ENCODE measurements at places on chromosomes 5 and 9.

DNA sequence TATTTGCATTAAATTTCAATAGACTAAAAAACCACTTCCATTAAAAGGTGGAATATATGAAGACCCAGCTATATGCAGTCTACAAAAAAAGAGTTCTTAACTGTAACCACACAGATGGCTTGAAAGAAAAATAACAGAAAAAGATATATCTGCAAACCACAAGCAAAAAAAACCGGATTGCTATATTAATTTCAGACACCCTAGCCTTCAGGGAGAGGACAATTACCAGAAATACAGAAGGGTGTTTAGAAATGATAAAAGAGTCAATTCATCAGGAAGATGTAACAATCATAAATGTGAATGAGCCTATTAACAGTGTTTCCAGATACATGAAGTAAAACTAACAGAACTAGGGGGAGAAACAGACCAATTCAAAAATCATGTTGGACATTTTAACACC is 56.9 kb upstream of the SMIM23 start:
- DNase-seq, result no peak

GRCh38 chr5:5422819-5423515 is 490 bp downstream of the ICE1 start:
- DNase-seq, result no peak

GRCh38 chr5:153866176-153866575 is 172.5 kb downstream of the FAM114A2 start:
- no peak for DNase-seq

DNA sequence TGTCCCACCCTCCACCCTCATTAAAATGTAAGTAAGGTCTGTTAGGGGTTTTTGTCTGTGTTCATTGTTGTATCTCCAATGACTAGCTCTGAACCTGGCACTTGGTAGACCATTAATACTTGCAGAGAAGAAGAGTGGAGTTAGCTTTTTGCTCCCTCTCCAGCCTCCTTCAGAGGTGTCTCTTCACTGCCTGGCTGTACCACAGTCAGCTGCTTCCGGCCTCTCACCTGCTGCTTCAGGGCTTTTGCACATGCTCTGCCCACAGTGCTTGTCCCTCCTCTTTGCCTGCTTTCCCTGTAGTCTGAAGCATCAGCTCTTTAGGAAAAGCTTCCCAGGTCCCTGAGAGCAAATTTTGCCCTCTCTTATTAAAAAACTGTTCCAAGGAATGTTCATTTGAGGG is 83.6 kb downstream of the SNX24 start:
- DNase-seq, result no peak

DNA sequence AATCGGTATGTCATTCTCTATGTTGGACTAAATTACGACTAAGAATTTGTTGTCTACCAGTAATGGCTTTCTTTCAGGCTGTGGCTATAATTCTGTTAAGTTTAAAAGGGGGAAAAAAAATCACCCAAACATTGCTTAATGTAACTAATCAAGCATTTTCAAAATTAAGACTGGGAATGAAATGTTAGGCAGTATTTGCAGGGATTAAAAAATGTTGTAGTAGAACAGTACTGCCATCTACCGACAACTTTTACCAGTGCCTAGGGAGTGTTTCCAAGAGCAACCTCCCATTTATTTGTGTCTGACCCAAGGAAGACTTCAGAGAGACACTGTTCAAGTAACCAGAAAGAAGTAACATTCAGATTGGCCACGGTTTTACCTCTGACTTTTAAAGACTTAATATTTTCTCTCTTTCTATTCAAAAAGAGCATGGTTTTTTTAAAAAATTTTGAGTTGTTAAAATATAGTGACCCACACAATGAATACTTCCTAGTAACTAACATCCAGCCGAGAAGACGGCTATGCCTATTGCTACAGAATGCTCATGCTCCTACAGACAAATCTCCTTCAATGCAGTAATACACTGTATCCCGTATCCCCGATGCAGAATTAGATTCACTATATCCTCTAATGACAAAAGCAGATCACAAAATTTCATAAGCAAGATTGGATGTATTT is 92.4 kb downstream of the ARL15 start:
- no peak for DNase-seq

GRCh38 chr5:141753971-141754713 is 72.1 kb upstream of the ARAP3 start:
- DNase-seq, result no peak

GRCh38 chr5:5588386-5588785 is 165.9 kb downstream of the ICE1 start:
- DNase-seq, result no peak

DNA sequence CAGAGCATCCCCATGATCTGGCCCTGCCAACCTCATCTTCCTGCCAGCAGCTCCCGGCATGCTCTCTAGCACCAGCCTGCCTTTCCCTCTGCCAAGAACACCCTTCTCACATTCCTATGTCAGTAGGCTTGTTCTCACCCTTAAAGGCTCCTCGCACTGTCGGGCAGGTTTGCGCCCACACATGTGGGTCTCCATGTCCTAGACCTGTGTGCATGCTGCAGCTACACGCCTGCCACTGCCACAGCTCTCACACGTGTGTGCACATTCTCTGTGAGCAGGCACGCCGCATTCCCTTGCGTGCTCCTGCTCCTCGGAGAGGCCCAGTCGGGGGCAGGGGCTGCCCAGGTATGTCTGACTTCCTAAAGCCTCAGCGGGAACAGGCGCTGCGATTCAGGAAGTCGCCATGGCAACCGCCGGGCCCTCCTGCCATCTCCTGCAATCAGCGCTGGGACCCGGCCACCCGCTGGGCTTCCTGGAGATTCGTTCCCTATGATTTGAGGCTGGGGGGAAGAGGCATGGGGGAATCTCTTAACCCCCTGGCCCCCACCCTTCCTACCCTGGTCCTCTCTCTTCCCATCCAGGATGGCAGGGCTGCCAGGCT is 28.1 kb downstream of the NDUFA8 start:
- no peak for DNase-seq

DNA sequence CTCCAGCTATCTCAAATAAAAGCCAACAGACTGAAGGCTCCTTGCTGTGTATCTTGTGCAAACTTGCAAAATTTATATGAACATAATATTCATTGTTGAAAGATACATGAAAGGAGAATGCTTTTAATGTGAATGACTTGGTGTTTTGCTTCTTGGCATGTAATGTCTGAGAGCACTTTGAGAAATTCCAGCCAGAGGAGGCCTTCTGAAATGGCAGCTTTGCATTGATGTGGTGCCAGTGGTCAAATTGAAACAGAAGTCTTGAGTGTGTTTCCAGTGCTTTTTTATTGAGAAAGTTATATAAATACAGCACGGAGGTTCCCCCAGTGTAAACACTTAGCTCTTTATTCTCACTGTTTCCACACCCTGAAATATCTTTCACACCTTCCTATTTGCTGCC is 182.1 kb downstream of the ADCY2 start:
- DNase-seq, result no peak

DNA sequence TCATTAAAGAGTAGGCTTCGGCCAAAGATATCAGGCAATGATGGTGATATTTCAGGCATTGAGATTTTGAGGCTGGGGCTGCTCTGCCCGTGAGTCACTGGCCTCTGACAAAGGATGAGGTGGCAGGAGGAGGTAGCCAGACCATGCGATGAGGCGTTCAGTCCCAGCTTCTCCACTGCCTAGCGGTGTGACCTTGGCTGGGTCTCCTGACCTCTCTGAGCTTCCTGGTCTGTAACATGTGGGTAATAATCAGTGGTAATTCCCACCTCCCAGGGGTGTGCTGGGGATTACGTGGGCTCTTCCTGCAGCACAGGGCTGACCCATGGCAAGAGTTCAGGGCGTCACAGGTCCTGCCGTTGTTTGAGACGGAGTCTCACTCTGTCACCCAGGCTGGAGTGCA is 73.2 kb upstream of the RAPGEF1 start:
- DNase-seq, result no peak

- no peak for DNase-seq
Observed at GRCh38 chr9:113350937-113351336, 1.6 kb downstream of the BSPRY start.

DNA sequence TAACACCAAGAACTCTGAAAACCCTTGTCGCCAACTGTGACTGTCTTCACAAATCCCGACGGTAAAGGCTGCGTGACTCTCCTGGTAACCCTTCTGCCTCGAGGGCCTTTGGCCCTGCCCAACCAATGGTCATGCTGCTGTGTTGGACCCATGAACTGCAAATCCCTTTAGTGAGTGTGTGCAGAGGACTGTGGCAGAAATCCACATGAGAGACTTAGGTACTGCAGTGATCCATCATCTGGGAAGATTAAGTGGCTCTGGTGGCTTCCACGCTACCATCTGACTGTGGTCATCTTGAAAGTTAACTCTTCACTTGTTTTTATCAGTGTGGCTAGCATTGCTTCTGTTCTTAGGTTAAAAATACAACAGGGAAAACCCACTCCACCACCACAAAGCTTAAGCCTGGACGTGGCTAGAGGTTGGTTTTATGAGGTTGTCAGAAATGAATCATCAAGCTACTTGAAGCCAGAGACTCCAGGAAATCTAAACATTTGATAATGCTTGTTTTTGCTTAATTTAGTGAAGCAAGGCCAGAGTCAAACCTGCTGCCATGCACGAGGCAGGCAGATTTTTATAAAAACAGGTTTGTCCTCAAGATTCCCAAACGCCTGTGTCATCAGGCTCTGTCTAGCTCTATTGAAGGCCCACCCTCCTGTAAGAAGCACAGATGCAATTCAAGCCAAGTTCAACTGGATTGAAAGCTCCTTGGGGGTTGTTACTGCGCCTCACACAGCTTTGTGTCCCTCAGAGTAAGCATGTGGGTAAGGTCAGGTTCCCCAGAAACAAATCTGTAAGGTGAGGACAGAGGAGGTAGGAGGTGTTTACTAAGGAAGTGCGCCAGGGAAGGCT is 52.7 kb upstream of the ERCC6L2 start:
- no peak for DNase-seq

DNA sequence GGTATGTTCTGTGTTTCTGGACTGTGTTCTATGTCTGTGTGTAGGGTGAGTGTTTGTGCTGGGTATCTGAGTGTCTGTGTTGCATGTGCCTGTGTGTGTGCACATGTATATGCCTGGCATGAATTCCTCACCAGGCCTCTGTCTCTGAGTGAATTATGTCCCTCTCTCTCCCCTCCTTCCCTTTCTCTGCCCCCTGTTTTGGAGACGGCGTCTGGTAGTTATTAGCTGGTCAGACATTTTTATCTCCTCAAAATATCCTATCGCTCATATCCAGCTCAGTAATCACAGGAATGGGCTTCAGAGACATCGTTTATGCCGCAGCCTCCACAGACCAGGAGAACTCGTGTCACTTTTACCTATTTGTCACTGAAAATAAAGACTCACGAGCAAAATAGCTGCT is 483.2 kb upstream of the BRINP1 start:
- DNase-seq, result no peak

DNA sequence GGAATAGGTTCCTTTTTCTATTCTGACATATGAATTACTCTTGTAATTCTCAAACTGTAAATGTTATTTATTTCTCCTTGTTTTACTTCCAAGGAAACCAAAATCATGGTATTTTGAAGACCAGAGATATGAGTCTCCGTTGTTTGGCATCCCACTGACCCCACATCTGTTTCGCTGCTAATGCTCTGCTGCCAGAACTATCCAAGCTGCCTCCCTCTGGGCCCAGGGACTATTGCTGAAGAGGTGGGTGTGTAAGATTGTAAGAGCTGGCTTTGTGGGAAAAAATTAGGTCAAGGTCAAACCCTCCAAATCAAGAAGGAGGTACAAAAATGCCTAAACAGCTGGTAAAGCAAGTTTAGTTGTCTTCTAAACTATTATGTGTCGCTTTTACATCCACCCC is 129.4 kb upstream of the MYO10 start:
- DNase-seq, result no peak

GRCh38 chr9:130427326-130427725 is 17.4 kb upstream of the ASS1 start:
- no peak for DNase-seq

DNA sequence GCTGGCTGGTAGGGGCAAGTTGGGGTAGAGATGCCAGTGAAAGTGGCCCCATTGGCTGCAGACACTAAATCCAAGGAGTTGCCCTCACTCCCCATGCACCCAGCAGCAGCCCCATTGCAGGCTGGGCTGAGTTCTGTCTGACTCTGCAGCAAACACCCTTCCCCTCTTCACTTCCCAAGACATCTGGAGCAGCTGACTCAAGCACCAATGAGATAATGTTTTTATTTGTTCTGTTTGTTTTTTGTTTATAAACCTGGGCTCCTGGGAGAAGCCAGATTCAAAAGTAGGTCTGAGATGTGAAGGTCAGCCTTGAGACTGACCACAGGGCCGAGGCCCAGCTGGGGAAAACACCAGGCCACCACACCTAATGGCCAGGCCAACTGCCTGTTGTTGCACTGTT is 545.9 kb upstream of the KLF4 start:
- DNase-seq, result no peak

- DNase-seq, result no peak
Observed at GRCh38 chr5:138338411-138339090, 485 bp downstream of the FAM53C start.

DNA sequence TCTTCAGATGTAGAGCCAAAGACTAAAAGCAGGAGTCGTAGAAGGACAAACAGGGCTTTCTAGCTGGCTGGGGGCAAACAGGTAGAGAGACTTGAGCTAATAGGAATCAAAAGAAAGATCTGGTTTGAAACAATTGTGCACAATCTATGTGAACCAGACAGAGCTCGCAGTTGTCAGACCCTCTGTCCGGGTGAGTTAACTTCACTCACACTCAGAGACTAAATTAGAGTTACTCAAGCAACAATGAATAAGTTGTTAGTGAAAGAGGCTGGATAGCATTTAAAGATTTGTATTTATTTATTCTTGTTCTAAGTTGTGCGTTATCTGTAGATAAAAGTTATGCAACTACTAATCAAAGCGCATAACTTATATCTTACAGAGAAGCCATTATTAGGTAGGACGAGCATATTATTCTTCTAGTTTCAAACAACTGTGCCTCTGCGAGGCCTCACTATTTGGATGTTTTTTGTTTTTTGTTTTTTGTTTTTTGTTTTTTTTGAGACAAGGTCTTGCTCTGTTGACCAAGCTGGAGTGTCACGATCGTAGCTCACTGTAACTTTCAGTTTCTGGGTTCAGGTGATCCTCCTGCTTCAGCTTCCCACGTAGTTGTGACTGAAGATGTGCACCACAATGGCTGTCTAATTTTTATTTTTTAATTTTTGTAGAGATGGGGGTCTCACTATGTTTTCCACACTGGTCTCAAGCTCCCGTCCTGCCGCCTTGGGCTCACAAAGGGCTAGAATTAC is 13.2 kb upstream of the LNPEP start:
- no peak for DNase-seq

- no peak for DNase-seq
Observed at GRCh38 chr5:124920909-124921666, 174.6 kb upstream of the ZNF608 start.

- DNase-seq, result no peak
Observed at GRCh38 chr5:91114658-91115057, 268.5 kb downstream of the ARRDC3 start.

GRCh38 chr9:127130661-127131538 is 8.5 kb upstream of the ANGPTL2 start:
- no peak for DNase-seq

GRCh38 chr5:57179262-57180200 is 5.7 kb downstream of the GPBP1 start:
- no peak for DNase-seq

All from activated T-helper 1 cell treated with anti-CD3 and anti-CD28 coated beads, Interleukin-2, amount 50 U/mL, for 16 hours (primary cell).